CD4-positive, CD25-positive, alpha-beta regulatory T cell (primary cell): ENCODE measurements at places on chromosomes 4 and X.

GRCh38 chrX:21740329-21741274 is 17.3 kb downstream of the SMPX start:
- no peak for DNase-seq

DNA sequence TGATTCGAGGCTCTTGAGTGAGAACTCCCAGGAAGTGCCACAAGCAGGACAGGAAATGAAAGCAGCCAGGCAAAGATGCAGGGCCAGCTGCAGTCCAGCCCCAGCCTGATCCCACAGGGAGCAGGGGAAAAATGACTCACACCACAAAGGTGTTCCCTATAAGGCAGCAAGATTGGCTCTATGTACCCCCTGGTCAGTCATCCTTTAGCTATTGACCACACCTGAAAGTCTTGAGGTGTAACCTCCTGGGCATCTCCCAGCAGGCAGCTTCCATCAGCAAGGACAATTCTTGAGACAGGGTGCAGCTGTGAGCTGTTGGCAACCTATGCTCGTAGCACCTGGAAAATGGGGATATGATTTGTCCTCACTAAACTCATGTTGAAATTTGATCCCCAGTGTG is 27.9 kb upstream of the EXOC1L start:
- no peak for DNase-seq

DNA sequence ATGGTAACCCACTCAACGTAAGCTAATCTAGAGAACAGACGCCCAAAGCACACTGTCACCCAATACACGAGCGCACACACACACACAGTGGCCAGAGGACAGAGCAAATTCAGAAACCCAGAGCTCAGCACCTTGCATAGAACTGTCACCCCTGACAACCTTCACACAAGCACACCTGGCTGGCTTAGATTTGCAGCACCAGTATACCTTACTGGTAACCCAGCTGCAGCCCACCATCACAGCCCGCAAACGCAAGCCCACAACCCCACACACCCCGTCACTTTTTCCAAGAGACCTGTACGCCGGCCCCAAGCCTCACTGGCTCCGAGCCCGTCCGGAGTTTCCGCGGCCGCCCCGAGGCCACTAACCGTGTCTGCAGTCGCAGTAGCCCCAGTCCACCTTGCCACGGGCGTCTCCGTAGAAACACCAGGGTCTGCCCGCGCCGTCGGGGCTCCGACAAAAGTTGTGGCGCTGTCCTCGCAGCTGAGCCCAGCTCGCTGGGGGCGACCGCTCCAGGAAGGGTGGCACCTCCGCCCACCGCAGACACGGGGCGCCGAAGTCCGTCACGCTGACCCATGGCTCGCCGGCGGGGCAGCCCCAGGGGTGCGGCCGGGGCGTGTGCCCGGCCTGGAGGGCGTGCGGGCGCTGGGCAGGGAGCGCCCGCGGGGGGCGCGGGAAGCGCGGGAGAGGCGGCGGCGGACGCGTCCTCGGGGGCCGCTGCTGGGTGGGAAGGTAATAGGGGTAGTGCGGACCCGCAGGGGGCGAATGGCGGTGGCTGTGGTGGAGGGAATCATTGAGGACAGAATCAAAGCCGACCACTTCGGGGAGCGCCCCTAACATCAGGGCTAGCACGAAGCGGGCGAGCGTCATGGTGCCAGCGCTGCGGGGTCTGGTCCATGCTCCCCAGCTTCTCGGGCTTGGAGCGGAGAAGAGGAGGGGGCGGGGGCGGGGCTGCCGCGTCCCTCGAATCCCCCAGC is 664 bp downstream of the PRSS12 start:
- no peak for DNase-seq

DNA sequence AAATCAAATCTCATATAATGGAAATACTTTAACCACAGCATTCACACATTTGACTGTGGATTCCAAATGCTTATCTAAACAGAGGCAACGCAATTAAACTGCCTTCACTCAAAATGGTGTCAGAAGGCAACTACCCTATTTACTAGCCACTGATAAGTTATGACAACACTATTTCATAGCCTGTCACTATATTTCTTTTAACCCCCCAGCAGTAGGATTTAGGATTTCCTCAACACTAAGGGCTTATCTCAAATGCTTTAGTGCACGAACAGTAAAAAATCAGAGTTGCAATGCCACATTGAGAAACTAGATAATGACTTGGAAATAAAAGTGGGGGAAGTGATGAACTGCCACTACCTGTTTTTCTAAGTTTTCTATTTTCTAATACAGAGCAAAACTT is 66.7 kb downstream of the DHX15 start:
- no peak for DNase-seq

DNA sequence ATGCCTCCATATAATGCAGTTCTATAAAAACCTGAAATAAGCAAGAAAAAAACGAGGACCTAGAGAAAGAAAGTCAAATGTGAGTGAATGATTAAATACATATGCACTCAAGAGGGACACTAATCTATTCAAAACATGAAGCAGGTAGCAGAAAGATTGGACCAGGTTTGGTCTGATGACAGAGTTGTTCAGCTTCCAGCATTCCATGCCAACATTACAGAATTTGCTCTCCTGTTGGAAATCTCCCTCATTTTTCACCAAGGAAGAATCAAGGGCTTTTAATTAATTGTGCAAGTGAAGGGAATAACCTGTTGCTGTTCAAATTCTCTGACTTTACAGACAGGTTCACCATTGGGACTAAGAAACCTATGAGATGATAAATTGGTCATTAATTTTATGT is 379.0 kb upstream of the RASGEF1B start:
- no peak for DNase-seq

DNA sequence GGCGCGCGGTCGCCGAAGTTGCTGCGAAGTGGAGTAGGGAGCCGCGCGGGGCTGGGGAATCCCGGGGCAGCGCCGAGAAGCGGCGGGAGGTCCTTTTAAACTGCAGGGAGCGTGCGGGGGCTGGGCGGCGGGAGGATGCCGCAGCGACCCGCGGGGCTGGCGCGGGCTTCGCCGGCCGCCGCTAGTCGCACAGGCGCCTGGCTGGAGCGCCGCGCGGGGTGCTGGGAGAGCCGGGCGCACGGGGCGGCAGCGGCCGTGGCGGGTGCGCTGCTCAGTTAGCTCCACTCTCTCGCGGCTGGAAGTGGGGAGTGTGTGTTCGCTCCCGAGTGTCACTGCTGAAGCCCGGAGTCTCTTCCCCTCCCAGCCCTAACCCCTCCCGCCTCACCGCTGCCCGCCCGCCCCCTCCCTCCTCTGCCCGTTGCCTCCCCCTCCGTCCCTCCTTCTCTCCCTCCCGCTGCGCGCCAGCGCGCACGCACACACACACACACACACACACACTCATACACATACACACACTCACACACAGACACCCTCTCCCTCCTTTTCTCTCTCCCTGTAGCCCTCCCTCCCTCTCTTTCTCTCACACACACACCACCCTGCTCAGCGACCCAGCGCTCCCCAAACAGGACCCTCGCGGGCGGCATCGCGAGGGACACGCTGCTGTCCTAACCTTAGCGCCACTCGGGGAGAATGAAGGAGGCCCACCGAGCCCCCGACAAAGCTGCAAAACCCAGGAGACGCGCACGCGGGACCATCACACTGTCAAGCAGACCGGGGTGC is at the start of gene NDNF:
Gene NDNF (minus strand): TSS at position 312 of the 780 bp plus-strand sequence. CDS start 26,698 bp downstream, outside the sequence.
- peak; percentile 17 for DNase-seq

- peak; percentile 68 for DNase-seq
These were observed 34.0 kb downstream of the ETDB start for GRCh38 chrX:135086197-135086854.

DNA sequence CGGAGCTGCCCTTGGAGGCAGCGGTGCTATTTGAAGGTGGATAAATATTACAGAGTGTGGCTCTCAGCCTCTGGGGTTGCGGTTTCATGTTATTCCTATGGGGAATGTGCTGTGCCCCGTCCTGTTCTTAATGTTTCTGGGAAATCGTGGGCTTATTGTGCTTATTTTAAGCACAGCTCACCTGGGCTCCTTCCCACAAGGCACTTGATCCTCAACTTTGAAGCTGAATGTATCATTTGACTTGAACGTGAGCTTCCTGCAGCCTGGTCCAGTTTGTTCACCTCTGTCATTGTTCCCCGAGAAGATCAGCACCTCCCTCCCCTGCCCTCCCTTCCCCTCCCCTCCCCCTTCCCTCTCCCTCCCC is 3.9 kb downstream of the SORCS2 start:
- DNase-seq, result no peak

DNA sequence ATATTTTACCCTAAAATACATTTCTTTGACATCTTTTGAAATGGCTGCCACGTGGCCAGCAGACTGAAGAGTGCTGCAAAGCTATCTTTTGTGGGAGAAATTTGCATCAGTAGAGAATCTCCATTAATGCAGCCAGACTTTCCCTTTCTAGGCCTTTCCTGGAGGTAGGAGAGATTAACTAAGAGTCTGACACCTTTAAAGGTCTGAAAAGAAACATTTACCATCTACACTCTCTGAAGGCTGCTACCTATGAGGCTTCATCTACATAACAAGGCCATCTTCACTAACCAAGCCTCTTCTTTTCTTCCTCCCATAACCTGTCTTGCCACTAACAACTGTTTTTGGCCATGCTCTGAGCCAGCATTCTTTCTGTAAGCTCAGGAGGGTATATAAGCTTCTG is 17.8 kb upstream of the SPRY1 start:
- no peak for DNase-seq
